ENCODE measurements at places on chromosomes 2 and 18.
A peak's percentile ranks its signal among the peaks of the same experiment; 100 is the strongest.

- DNase-seq: no peak
Measured at GRCh38 chr2:215921895-215922294, 91.5 kb downstream of the MREG start.

- DNase-seq: no peak
Measured at GRCh38 chr2:105399207-105399861, 483 bp upstream of the FHL2 start.

DNA sequence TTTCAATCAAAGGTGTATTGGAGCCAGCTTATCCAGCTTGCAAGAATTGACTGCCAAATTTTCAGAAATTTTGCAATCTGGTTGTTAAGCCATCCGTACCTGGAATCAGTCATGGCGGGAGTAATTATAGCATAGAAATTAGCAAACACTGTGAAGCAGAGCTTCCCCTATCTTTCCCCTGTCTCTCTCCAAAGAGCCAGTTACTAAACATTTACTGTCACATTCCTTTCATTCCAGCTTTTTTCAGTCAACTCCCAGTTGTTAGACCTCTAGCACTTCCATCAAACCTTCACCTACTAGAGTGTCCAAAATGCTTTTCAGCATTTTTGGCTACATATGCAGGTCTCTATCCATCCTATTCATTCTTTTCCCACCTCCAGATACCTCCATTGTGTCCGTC, 137.4 kb downstream of the MC4R start:
- DNase-seq: no peak

DNA sequence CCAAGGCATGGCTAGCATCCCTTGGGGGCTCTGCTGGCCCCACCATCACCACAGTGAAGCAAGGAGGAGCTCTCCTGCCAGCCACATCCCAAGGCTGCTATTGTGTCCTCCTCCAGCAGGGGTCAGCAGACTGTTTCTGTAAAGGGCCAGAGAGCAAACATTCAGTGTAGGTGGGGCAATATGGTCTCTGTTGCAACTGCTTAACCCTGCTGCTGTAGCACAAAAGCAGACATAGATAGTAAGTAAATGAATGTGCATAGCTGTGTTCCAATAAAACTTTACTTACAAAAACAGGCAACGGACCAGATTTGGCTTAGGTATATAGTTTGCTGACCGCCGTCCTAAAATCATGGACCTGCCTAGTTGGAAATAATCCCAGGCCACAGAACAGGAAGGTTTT, 36.4 kb upstream of the ZBTB7C start:
- DNase-seq: peak; percentile 61

DNA sequence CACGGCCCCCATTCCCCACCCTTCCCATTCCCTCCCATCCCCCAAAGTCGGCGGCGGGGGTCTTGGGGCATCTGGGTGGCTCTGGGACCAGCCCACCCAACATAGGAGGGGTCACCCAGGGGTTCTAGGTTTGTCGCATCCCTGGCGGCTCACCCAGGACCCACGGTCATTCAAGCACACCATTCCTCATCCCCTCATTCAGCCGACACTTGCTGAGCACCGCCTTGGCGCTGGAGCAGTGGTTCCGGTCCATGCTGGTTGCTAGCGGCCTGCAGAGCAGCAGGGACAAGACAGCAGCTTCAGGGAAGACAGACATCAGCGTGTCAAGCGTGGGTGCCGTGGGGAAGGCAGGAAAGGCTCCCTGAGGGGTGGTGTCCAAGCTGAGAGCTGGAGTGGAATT, 50.5 kb upstream of the OTOS start:
- peak; percentile 0 for DNase-seq

DNA sequence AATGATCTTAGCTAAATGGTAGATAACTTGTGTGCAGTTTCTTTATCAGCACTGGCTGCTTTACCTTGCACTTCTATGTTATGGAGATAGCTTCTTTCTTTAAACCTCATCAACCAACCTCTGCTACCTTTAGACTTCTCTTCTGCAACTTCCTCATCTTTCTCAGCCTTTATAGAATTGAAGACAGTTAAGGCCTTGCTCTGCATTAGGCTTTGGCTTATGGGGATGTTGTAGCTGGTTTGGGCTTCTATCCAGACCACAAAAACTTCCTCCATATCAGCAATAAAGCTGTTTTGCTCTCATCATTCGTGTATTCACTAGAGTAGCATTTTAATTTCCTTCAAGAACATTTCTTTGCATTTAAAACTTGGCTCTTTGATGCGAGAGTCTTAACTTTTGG, 123.7 kb downstream of the PIK3C3 start:
- no peak for DNase-seq

DNA sequence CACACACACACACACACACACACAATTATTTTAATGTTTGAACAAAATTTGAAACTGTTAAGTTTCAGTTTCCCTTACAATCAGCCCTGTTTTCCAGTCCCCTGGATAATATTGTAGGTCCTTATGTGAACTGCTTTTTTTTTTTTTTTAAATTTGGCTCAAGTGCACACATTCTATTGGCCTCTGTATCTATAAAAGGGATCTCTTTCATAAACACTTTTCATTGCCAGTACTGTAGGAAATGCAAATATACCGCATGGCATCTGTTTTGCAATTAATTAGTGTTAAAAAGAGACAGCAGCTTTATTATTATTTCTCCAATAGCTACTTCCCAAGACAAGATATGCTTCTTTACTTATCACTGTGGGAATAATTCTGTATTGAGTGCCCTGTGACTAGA, 738.7 kb downstream of the EPHA4 start:
- DNase-seq: no peak

Data from activated T-cell treated with anti-CD3 and anti-CD28 coated beads, Interleukin-2, amount 50 U/mL, for 4 hours (primary cell).